ENCODE measurements at places on chromosomes 6 and 20.
A peak's percentile ranks its signal among the peaks of the same experiment; 100 is the strongest.

DNA sequence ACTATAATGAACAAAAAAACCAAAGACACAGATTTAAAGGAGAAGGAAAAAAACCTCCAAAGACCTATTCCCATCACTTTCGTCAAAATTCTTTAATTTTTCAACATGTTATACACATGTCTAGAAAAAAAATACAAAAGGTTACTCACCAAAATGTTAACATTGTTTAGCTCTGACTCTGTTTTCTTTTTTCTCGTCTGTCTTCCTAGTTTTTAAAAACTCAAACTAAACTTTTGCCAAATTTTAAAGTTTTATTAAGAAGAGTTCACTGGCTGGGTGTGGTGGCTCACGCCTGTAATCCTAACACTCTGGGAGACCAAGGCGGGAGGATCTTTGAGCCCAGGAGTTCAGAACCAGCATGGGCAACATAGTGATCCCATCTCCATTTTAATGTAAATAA is 10.8 kb downstream of the MCUR1 start:
- no peak for DNase-seq

DNA sequence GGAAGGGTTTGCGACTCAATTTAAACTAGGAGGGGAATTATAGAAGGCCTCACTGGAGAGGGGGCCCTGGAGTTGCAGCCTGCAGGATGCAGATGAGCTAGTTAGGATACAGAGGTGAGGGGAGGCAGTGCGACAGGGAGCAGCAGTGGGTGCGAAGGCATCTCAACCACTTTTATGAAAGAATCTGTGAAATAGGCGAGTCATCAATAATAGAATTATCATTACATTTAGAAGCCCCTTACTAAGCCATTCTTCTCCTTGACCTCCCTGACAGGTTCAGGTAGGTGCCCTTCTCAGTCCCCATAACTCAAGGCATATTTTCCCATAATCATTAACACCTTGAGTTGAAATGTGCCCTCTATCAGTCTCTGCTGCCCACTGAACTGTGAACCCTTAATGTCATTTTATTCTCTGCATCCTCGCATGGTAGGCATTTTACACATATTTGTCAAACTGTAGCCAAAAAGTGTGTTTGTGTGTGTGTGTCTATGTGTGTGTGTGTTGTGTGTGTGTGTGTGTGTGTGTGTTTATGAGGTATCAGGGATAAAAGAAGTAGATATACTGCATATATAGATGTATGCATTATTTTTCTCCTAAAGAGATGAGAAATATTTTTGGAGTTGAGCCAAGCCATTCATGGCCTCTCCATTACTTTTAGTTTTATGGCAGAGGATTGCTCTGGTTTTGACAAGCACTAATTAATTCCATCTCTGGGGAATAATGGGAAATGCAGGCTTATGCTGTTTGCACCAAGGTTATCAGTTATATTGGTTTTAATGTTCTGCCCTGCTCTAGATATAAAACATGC is 898.8 kb downstream of the KIF16B start:
- DNase-seq: no peak

DNA sequence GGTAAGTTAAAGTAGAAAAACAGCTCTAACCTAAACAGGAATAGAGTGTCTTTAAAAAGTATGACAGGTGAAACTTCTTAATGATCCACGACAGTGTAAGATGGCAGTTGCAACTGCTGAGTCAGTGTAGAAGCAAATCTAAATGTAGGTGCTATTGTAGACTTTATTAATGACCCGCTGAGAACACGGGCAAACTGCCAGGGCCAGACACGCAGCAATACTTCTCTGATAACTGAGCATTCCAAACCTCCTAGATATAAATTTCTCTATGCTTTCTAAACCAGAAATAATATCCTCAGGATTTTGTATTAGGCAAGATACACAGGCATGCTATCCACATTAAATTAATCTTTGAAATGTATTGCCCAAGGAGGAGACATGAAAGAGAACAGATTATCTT is 1076.4 kb downstream of the HACE1 start:
- no peak for DNase-seq

- DNase-seq: no peak
Measured at GRCh38 chr6:105791583-105792318, 294.4 kb upstream of the PRDM1 start.

DNA sequence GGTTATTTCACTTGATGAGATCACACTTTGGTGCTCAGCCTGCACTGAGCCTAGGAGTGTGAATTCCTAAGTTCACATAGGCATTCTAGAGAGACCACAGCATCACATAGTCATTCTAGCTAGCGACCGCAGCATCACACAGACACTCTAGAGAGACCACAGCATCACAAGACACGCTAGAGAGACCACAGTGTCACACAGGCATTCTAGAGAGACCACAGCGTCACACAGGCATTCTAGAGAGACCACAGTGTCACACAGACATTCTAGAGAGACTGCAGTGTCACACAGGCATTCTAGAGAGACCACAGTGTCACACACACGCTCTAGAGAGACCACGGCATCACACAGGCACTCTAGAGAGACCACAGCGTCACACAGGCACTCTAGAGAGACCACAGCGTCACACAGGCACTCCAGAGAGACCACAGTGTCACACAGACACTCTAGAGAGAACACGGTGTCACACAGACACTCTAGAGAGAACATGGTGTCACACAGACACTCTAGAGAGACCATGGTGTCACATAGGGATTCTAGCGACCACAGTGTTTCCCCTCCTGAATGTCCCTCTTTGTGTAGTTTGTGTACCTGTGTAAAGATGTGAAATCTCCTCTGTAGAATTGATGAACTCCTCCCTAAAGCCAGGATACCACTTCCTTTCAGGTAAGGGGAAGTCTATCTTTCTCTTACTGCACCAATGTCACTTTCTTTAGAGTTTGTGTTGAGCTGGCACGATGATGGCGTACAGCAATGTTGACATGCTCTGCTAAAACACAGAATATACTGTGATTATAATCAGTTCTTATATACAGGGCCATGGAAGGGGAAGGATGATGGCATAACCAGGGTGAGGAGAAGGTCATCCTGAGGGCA is 169.4 kb downstream of the ZDHHC14 start:
- no peak for DNase-seq

DNA sequence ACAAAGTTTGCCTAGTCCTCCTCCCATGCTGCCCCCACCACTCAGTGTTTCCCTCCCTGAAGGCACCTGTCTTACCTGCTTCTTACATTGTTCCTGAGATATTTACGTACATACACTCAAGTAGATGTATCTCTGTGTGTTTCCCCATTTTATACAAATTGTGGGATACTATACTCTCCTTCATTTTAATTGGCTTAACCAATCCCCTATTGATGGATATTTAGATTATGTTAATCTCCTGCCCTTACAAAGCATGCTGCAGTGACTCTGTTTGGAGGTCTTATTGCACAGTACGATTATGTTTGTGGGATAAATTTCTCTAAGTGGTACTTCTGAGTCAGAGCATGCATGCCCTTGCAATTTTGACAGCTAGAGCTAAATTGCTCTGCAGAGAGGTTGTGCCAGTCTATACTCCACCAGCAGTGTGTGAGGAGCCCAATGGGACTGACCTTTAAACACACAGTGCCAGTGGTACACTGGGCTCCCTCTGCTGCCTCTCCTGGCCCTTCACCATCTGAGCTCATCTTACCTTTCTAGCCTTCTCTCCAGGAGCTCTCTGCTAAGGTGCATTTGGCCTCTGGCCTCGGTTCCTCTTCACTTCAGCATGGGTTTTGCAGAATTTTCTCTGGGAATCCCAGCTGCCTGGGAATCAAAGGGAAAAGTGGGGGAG is 57.4 kb downstream of the LYRM2 start:
- no peak for DNase-seq

- no peak for DNase-seq
Measured at GRCh38 chr6:53811746-53812145, 16.9 kb downstream of the LRRC1 start.

DNA sequence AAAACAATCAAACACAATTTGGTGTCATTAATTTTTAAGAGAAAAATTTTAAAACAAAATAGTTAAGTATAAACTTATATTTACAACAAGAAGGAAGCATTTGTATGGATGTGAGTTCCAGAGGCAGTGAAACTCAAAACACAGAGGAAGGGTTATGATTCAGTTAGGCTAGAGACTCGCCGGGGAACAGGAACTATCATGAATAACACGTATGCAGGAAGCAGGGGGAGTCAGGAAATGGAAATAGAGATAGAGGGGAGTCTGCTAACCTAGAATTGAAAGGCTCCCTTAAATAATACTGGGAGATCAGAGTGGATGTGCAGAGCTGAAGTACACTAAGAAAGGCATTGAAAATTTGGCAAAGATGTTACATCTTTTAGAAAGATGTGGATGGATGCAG is 14.2 kb upstream of the HLA-DRB1 start:
- no peak for DNase-seq

- no peak for DNase-seq
Measured at GRCh38 chr6:165082636-165083035, 226.8 kb downstream of the C6orf118 start.

DNA sequence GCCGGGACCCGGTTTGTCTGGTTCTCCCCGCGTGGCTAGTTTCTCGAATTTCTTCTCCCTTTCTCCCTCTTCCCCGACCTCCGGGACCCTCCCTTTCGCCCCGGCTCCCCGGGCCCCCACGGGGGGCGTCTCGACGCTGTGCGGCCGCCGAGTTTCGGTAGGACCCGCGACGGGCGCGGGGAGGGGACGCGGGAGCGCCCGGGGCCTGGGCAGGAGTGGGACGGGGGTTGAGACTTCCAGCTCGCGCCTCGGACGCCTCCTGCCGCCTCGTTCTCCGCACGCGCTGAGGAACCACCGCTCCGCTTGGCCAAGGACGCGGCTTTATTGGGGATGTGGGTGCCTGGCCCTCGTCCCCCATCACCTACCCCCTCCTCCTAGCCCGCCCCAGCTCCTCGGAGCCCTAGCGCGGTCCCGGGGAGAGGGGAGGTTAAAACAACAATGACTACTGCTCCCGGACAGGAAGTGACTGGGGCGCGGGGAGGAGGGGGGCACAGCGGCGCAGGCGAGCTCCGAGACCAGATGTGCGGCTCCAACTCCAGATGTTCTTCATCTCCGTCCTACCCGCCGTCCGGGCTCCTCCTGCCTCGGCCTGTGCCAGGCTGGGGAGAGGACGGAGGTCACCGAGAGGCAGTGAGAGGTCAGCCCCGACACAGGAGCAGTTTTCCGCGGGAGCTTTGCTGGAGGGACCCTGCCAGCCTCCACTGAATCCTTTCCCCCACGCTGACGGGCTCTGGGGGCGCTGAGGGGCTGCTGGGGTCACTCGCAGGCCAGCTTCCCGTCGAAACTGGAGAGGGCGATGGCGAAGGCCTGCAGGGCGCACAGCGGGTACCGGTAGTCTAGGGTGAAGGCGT is 917 bp upstream of the TEAD3 start:
- no peak for DNase-seq

DNA sequence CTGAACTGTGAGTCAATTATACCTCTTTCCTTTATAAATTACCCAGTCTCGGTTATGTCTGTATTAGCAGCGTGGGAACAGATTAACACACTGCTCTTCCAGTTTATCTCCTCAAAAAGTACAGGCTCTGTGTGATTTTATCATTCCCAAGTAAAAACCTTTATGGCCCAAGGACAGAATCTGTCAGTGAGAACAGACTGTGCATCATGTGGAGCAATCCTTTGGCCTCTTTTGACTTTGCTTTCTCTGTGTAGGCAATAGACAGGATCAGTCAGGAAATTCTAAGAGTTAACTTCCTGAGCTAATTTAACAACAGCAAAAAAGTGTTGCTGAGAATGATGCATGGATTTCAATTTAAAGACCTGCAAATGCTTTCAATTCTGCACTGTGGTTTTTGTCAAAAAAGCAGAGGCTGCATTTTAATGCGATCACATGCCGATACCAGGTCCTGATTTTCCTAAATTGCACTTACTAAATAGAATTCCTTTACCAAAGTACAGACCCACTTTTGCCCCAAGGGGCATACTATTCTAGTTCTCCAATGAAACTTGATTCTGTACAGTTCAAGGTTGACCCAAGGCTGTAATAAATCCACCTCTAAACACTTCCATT is 246.7 kb upstream of the MARCKS start:
- DNase-seq: no peak

DNA sequence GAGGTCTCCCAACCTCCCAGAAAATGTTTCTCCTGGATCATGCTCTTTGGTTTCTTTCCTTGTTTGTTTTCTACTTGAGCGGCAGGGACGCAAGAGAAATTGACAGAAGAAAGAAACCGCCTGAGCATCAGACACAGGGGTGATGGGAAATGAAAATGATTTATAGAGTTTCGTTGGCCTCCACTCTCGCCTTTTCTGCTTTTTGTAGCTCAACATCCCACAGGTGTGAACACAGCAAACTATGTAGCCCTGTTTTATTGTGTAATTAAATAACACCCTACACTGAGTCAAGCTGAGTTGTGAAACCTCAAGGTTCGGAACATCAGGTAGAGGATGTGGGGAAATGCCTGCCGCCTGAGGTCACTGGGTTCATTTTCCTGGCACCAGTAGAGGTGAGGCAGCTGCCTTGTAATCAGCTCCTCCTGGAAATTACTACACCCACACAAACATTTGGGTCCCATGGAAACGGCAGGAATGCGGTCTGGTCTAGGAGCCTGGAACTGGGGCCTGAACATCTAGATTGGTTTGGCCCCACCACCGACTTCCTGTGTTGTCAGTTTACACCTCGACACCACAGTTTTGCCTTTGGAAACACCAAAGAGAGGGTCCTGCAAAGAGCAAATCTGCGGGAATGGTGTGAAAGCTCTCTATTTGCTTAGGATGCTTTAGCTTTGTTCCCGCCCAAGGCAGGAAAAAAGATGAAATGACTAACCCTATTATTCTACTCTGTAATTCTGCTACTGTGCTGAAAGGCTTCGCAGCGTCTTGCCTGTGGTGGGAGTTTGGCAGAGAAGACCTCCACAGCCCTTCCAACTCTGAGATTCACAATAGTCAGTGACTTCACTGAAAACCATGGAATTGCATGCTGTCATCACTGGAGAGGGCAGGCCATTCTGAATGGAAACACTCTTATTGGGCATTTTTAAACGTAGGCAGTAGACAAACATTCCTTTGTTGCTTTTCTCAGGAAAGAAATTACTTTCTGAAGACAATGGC is 53.0 kb downstream of the ADAT2 start:
- DNase-seq: peak; percentile 10

DNA sequence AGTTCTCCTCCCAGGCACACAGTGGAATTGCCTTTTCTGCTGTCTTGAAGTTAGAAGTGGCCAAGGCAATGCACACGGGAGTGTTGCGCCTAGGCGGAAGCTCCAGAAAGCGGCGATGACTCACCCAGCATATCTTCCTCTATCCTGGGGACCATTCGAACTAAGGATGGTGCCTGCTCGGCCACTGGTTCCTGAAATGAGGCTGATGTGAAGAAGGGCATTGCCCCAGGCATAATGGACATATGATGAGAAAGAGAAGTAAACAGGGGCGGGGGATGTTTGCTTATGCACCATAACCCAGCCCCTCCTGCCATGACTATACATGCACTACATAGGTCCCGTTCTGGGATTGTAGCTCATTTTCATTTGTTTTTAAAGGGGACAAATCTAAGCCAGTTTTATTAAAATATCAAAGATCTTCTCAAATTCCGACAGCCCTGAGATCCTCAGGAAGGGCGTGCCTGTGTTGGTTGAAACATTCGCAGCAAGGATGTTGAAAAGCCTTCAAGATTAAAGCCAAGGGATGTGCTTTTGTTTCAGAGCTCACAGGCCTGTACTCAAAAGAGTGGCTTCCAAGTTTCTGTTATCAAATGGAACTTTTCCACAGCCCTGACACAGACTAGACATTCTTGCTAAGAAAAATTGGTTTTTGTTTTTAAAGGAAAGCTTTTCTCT is 218.5 kb downstream of the LY86 start:
- DNase-seq: no peak
